ENCODE measurements at places on chromosomes 13 and 19.

- DNase-seq = no peak
Observed at GRCh38 chr19:16595097-16595496, 22.9 kb upstream of the SLC35E1 start.

DNA sequence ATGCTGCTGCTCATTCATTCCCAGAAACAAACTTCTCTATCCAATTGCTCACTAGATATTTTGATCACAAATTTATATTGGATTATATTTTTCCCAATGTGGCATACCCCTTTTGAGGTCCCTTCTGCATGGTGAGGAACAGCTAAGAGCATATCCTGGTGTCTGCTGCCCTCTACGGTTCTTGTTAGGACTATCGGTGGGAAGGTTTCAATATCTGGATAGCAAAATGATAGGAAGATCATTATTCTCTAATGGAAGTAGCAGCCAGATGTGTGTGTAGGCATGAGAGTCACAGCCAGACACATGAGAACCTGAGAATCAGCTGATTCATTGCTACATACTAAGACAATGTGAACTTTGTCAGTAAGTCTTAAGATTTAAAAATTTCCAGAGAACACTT lies 1422.4 kb upstream of the MIR17HG start:
- DNase-seq = no peak

DNA sequence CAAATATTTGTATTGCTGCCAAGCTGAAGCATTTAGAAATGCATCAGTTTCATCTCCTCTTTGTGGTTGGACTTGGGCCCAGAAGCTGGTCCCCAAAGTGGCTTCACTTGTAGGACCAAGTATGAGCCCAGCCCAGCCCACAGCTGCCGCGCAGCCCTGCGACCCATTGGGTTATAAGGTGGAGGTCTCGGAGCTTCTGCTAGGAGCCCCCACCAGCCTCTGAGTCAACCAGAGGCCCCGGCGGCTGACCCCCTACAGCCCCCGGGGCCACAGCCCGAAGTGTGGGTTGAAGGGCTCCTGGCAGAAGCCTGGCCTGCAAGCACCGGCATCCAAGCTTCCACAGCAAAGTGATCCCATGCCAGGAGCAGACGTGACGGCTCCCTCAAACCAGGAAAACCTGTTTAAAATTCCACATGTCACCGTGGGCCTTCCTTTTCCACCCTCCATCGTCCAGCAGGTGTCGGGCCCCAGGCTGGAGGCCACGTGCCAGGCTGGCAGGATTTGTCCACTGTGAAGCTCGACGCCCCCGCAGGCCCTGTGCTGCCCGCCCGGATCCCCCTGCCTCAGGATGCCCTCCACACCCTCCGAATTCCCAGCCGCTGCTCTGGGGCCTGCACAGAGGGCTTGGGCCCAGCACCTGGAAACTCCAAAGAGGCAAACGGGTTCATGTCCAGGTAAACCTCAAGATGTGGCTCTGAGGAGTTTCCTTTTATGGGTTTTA lies 54.7 kb downstream of the C13orf46 start:
- no peak for DNase-seq

DNA sequence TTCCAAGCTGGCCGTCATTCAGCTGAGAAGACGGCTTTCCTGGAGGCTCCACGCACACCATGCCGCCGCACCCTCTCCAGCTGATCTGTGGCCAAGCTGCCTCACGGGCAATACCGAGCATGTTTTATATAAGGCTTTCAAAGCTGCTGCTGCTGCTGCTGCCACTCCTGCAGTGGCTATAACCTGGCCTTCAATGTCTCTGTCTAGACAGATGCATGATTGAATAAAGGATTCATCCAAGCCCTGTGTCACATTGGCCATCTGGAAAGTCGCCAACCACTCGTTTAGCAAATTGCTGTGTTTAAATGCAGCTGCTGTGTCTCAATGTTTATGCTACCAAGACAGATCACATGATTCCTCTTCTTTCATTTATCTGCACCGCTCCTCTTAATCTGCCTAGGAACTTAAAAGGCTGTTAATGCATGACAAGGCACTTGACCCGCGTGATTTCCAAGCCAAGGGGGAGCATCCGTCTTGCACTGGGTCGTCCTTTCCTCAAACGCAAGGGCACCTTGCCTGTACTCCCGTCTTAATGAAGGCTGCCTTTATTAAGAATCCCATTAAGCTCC lies 114.3 kb downstream of the TEX26 start:
- peak; percentile 98 for DNase-seq

DNA sequence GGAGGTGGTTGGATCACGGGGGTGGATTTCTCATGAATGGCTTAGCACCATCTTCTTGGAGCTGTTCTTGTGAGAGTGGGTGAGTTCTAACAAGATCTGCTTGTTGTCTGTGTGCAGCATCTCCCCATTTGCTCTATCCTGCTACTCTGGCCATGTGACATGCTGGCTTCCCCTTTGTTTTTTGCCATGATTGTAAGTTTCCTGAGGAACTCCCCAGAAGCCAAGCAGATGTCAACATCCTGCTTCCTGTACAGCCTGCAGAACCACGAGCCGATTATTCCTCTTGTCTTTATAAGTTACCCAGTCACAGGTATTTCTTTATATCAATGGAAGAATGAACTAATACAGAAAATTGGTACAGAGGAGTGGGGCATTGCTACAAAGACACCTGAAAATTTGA lies 2.3 kb upstream of the SIGLEC12 start:
- no peak for DNase-seq

DNA sequence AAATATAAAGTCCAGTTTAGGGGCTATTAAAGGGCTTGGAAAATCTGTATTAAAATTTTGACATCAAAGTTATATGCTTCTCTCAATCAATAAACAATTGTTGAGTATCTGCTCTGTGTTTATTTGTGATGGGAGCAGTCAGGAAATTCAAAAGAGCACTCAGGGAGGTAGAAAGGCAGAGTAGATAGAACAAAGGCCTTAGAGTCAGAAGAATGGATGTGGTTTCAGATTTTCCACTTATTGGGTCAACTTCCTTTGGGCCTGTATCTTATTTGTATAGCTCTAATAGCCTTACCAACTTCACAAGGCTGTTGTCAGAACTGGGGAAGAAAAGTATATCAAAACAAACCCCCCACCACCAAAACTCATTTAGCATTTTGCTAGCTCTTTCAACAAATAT lies 302.6 kb downstream of the SPRY2 start:
- no peak for DNase-seq

DNA sequence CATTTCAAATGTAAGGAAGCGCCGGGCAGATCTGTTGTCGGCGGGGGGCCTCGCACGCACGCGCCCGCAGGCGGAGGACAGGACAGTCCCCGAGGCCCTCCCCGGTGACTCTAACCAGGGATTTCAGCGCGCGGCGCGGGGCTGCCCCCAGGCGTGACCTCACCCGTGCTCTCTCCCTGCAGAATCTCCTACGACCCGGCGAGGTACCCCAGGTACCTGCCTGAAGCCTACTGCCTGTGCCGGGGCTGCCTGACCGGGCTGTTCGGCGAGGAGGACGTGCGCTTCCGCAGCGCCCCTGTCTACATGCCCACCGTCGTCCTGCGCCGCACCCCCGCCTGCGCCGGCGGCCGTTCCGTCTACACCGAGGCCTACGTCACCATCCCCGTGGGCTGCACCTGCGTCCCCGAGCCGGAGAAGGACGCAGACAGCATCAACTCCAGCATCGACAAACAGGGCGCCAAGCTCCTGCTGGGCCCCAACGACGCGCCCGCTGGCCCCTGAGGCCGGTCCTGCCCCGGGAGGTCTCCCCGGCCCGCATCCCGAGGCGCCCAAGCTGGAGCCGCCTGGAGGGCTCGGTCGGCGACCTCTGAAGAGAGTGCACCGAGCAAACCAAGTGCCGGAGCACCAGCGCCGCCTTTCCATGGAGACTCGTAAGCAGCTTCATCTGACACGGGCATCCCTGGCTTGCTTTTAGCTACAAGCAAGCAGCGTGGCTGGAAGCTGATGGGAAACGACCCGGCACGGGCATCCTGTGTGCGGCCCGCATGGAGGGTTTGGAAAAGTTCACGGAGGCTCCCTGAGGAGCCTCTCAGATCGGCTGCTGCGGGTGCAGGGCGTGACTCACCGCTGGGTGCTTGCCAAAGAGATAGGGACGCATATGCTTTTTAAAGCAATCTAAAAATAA lies 18.2 kb downstream of the IL17D start:
- no peak for DNase-seq

DNA sequence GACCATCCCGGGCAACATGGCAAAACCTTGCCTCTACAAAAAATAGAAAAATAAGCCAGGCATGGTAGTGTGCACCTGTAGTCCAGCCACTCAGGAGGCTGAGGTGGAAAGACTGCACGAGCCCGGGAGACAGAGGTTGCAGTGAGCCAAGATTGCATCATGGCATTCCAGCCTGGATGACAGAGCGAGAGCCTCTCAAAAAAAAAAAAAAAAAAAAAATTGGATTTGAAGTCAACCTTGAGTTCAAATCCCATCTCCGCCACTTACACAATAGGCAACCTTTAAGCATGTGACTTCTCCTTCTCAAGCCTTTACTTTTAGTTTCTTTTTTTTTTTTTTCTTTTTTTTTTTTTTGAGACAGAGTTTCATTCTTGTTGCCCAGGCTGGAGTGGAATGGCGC lies 12.0 kb downstream of the KASH5 start:
- no peak for DNase-seq

- DNase-seq = no peak
Observed at GRCh38 chr19:33063753-33064457, 783 bp downstream of the RHPN2 start.

- no peak for DNase-seq
Observed at GRCh38 chr19:17806945-17807344, 12.0 kb downstream of the B3GNT3 start.

GRCh38 chr19:53873773-53874605 lies 6.3 kb downstream of the MYADM start:
- DNase-seq = no peak

DNA sequence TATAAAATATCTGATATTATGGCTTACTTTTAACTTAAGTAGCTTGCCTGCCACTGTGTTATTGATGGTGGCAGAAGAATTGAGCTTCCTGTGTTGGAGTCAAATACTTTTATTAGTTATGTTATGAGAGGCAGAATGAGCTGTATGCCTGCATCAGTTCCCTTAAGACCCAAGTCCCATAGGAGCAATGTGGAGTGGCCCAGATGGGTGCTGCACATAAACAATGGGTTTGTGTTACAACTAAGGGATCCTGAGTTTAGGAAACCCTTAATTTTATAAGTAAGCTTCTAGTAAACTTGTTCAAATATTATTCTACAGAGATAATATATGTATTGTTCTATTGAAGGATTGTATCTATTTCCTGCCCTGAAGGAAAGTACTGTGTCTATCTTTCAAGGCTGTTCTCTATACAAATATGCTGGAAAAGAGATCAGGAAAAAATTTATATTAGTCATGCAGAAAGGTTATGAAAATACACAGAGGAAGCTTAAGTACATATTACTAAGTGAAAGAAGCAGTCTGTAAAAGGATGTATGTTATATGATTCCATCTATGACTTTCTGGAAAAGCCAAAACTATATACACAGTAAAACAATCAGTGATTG lies 2018.0 kb upstream of the PCDH20 start:
- no peak for DNase-seq

GRCh38 chr19:6246174-6247006 lies 33.4 kb downstream of the MLLT1 start:
- no peak for DNase-seq

DNA sequence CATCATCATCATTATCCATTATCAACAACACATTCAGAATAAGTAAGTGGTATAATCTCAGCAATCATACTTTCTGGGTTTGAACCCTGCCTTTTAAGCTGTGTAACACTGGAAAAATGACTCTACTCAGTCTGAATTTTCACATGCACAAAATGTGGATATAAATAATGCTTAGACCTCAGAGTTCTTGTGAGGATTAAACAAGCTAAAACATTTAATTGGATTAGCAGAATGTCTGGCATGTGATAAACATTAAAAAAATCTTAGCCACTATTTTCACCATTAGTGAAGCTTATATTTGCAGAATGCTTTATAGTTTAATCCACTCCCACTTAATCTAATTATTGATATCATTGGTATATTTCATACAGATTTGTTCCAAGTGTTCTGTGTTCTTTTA lies 412.3 kb downstream of the RFC3 start:
- no peak for DNase-seq

- no peak for DNase-seq
Observed at GRCh38 chr13:27306364-27306763, 35.7 kb downstream of the RASL11A start.

- peak; percentile 72 for DNase-seq
Observed at GRCh38 chr13:100944791-100945345, 270.3 kb upstream of the TMTC4 start.

DNA sequence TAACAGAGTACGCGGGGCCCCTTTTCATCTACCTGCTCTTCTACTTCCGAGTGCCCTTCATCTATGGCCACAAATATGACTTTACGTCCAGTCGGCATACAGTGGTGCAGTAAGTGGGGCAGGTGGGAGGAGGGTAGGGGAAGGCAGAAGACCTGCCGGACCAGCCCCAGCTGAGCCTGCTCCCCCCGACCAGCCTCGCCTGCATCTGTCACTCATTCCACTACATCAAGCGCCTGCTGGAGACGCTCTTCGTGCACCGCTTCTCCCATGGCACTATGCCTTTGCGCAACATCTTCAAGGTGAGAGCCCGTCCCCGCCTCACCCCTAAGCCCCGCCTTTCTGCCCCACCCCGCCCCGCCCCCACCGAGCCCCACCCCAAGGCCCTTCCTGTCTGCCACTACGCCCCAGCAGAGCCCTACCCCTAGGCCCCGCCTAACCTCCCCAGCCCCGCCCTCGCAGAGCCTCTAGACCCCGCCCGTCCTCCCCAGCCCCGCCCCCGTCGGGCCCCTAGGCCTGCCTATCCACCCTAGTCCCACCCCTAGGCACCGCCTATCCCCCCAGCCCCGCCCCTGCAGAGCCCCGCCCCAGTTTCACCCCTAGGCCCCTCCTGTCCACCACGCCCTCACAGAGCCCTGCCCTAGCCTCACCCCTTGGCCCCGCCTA lies 7.7 kb downstream of the NDUFB7 start:
- no peak for DNase-seq

DNA sequence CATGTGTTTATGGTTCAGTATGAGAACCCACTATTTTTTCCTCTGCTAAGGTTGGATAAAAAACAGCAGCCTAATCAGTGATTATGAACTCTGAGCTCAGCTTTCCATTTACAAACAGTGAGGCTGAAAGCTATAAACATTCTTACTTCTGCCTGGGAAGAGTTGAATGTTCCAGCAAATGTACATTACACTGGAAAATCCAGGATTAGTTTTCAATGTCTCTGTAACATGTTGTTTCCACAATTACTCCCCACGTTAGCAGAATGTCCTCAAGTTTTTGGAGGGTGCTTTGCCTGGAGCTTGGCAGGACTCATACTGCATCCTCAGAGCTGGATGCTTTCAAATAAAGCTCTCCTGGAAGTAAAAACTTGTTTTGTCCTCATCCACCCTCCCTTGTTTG lies 150.4 kb downstream of the POSTN start:
- DNase-seq = no peak

- no peak for DNase-seq
Observed at GRCh38 chr13:67232384-67232783, 2.2 kb upstream of the PCDH9 start.

GRCh38 chr13:109007946-109008345 lies 378.5 kb downstream of the MYO16 start:
- DNase-seq = no peak

Data from NCI-H524 treated with DMSO at 0.1 percent for 48 hours (cell line).